Fibroblast of skin of right quadriceps (primary cell): ENCODE measurements at places on chromosomes 12 and 14.

GRCh38 chr12:28088566-28089272, 101.5 kb upstream of the CCDC91 start:
- DNase-seq: peak; percentile 56

DNA sequence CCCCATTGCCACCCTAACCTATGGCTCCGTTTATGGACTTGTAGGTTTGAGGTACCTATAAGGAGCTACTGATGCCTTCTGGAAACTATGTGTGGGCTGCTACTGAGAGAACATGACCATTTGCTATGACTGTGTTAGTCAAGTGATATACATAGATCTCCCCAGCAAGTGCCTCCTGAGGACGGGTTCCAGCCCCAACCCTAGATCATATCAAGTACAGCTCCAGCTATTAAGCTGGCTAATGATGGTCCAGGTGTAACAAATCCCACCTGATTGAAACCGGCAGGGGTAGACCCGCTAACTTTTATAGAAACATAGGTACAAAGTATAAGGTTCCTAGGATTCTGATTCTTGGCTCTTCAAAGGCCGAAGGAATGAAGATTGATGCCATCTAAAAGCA, 23.7 kb downstream of the NINJ2 start:
- DNase-seq: no peak

GRCh38 chr12:95693689-95694088, 96.9 kb downstream of the NTN4 start:
- no peak for DNase-seq

DNA sequence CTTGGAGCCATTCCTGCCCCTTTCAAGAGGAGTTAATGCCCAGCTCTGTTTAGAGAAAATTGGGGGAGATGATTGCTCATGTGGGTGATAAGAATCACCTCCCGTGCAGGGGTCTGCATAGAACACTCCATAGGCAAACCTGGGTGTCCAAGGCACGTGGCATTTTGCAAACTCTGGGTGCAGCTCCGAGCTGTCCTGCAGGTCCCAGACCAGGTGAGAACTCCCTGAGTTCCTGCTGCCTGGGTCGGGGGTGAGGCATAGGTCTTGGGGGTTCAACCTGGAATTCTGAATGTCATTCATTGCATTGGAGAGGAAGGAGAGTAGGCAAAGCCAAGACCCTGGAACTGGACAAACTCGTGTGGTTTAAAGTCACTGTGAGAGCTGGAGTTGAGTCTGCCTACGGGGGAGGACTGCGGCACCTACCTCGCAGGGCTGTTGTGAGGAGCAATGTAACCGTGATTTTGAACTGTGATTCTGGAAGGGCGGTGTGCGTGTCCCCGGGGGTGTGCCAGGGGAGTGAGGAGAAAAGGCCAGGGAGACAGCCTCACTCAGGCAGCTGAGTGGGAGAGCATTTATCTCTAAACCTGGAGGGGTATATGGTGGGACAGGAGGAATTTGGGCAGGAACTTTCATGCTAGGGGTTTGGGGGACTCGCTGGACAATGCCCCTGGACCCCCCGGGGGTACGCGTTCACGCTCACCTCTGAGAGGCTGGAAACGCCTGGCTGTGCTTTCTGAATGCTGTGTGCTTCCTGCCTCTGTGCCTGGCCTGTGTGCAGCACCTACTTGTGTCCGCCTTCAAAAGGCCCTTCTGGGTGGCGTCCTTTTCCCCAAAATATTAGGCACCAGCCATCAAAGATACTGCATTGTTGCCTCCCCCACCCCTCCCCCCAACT, 30.4 kb downstream of the MEG3 start:
- DNase-seq: no peak

GRCh38 chr14:74934476-74935359, 11.7 kb upstream of the RPS6KL1 start:
- DNase-seq: no peak

DNA sequence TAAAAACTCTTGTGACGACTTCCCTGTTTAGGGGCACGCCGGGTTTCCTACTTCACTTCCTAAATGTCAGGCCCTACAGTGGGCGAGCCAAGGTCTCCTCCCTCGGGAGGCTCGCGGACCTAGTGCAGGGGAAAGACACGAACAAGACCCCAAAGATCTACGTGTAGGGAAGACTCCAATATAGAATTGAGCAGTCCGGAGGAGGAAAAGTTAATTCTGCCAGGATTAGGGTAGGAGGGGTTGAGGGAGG, 564 bp downstream of the ATXN3 start:
- no peak for DNase-seq

DNA sequence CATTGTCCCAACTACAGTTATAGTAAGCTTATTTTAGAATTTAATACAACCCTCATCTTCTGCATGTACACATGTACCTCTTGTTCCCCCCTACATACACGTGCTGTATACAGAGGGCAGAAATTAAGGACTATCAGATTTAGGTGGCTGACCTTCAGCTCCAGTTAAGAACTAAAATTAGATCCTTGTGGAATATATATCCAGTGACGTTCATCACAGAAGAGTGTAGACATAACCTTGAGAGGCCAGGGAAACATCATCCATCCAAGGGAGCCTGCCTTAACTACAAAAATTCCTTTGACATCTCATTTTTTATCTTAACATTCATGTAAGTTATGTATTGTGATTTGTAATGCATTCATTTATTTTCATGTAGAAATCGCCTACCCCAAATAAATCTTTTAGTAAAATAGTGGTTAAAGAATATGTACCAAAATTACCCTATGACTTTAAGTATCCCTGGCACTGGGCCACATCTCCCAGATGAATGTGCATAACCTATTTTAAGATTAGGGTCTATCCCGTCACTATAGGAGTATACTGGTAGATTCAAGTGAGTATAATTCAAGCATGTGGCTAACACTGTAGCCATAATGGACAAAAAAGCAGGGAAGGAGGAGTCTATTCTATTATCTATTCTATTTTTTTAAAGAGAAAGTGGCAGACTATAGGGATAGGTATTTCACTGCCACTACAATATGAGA, 27.5 kb downstream of the RIC8B start:
- no peak for DNase-seq

DNA sequence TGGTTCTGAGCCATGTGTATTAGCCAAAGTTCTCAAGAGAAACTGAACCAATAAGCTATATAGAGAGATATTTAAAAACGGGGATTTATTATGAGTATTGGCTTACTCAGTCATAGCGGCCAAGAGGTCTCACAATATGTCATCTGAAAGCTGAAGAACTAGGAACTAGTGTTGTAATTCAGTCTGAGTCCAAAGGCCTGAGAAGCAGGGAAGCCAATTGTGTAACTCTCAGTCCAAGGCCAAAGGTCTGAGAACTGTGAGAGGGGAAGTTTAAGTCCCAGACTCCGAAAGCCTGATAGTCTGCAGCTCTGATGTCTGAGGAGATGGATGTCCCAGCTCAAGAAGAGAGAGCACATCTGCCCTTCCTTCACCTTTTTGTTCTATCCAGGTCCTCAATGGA, 344.8 kb upstream of the USP15 start:
- no peak for DNase-seq

- no peak for DNase-seq
Measured at GRCh38 chr12:48109424-48109823, 3.5 kb upstream of the SENP1 start.

GRCh38 chr14:97458661-97459579, 661.7 kb downstream of the VRK1 start:
- no peak for DNase-seq

DNA sequence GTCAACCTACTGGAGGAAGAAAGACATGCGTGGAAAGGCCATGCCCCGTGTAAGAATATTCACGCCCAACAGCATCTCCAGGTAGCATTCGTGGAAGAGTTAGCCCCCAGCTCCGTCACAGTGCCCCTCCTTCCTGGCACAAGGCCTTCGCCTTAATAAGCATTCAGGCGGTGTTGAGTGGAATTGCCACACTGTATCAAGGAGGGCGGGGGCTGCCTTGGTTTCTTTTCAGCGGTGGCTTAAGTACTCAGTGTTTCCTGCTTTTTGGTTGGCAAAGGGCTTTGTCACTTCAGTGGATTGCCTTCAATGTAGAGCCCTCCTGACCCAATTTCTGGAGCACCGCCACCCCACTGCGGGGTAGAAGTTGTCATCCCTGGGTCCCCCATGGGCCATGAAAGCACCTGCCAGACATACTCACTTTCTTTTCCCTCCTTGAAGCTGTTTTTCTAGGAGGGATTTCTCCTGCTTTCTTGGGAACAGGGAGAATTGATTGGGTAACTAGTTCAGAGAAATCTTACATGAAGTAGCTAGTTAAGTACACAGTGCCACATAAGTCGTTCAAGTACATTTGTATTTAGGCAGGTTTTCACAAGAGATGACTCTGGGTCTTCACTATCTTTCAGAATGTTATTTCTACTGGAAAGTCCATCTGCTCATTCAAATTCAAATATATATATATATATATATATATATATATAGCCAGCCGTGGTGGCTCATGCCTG, 65.5 kb upstream of the STON2 start:
- no peak for DNase-seq

GRCh38 chr12:108357834-108358579, 18.9 kb upstream of the CMKLR1 start:
- no peak for DNase-seq

GRCh38 chr14:96470331-96470730, 31.9 kb upstream of the PAPOLA start:
- no peak for DNase-seq

GRCh38 chr14:51849097-51849496, 11.3 kb upstream of the GNG2 start:
- no peak for DNase-seq

- no peak for DNase-seq
Measured at GRCh38 chr12:4477129-4477528, 31.5 kb upstream of the FGF6 start.

- DNase-seq: no peak
Measured at GRCh38 chr12:126342866-126343265, 1277.6 kb downstream of the AACS start.

DNA sequence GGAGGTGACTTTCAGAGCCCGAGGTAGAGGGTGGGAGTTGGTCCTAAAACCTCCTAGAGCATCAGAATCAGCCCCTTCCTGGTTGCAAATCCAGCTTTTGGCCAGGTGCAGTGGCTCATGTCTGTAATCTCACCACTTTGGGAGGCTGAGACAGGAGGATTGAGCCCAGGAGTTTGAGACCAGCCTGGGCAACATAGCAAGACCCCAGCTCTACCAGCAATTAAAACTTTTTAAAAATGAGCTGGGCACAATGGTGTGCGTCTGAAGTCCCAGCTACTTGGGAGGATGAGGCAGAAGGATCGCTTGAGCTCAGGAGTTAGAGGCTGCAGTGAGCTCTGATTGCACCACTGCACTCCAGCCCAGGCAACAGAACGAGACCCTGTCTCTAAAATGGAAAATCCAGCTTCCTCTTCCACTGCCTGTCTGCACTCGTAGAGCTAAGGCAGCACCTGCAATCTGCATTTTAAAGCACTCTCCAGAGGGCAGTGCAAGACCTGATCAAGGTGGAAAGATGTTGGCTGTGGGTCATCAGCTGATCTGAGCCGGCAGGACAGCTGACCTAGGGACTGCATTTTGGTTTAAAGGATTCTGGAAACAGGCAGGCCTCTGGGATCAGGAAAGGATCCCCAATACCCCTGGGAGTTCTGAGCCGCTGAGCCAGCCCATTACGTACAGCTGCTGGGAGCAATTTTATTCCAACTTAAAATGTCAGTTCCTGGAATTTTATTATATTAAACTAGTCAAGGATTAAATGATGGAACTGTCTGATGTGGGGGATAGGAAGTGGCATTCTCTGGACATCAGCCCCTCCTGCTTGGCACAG, 1.8 kb upstream of the TESC start:
- no peak for DNase-seq

- no peak for DNase-seq
Measured at GRCh38 chr14:31022386-31022785, 3.1 kb upstream of the AP4S1 start.

DNA sequence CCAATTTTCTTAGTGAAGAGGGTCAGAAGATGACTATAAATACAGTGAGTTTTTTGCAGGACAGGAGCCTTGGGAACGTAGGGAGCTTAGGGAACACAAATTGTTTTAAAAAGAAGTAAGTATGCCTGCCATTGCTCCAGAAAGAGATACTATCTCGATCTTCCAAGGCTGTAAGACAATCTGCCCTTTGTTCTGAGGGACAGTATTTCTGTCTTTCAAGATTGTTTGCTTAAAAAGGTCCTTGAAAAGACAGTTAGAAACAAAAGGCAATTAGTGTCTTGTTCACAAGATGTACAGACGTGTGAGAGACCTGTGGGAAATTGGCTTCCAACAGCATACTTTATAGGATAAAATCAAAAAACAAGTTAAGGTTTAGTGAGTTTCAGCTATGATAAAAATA, 321.2 kb upstream of the FAR2 start:
- no peak for DNase-seq

GRCh38 chr14:67269298-67270060, 28.2 kb downstream of the PALS1 start:
- peak; percentile 69 for DNase-seq

DNA sequence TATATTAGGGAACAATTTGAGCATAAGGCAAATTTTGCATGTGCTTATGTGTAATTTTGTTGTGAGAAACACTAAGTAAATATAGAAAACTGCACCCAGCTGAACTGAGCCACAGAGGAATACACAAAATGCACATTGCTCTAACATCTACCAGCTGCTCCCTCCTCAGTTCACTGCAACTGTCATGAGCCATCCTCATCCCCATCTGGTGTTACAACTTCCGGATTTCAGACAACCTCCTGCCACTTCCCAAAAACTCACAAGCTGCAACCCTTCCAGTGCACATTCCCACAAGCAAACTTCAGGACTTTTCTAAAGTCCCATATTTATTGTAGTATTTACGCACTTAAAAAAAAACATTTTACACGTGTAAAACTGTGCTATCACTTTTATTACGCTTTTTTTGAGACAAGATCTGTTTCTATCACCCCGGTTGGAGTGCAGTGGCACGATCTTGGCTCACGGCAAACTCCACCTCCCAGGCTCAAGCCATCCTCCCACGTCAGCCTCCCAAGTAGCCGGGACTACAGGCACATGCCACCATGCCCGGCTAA, 169.1 kb upstream of the TBX3 start:
- DNase-seq: peak; percentile 48

DNA sequence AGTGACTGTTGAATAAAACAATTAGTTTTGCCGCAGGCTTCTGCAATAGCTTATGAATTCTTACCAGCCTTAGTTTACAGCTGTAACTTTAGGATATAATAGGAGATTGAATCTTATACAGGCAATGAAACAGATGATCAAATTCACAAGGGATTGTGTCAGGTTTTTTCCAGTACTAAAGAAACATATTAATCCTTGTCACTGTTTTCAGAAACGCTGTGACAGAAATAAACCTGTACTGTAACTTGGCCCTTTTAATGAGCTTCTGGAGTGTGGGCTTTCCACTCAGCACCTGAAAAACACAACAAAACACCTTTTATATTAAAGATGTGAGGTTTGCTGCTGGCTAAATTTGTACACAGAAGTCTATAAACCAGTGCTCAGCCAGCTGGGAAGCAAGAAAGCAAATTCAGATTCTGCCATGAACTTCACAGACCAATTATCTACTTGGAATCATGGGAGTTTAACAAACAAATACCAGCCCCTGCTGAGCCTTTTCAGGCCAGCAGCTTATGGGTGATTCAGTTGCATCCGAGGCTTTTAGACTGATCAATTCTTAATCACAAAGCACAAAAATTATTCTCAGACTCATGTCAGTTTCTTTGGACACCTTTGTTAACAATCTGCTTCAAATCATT, 109.5 kb downstream of the FOXG1 start:
- DNase-seq: no peak
